Heart left ventricle (tissue), 16 donors: ENCODE measurements at places on chromosomes 2 and 18. TPM values are rescaled to one million over a fixed set of nuclear protein-coding genes. Genes with fewer than 3 reads are reported as not detected.

- DNase-seq, result peak; percentile 48
- no peaks in the 10 kb centered on the region for H3K36me3 ChIP-seq
- peak overlapping the region; percentile 58 for H3K27ac ChIP-seq
- no peaks in the 10 kb centered on the region for H3K27me3 ChIP-seq
These were observed 103.5 kb upstream of the CTDP1 start for GRCh38 chr18:79575891-79576685.

GRCh38 chr2:42063431-42064171, 15.8 kb downstream of the PKDCC start:
- no peaks in the 10 kb centered on the region for H3K27me3 ChIP-seq
- no peak overlapping the region for H3K4me3 ChIP-seq
- no peaks in the 10 kb centered on the region for H3K36me3 ChIP-seq
- no peak overlapping the region for H3K27ac ChIP-seq
- DNase-seq, result peak; percentile 4

- H3K27ac ChIP-seq, result no peak overlapping the region
- H3K4me3 ChIP-seq, result no peak overlapping the region
- DNase-seq, result no peak
- no peaks in the 10 kb centered on the region for H3K4me1 ChIP-seq
These were observed 42.3 kb downstream of the STPG4 start for GRCh38 chr2:47112665-47113435.

DNA sequence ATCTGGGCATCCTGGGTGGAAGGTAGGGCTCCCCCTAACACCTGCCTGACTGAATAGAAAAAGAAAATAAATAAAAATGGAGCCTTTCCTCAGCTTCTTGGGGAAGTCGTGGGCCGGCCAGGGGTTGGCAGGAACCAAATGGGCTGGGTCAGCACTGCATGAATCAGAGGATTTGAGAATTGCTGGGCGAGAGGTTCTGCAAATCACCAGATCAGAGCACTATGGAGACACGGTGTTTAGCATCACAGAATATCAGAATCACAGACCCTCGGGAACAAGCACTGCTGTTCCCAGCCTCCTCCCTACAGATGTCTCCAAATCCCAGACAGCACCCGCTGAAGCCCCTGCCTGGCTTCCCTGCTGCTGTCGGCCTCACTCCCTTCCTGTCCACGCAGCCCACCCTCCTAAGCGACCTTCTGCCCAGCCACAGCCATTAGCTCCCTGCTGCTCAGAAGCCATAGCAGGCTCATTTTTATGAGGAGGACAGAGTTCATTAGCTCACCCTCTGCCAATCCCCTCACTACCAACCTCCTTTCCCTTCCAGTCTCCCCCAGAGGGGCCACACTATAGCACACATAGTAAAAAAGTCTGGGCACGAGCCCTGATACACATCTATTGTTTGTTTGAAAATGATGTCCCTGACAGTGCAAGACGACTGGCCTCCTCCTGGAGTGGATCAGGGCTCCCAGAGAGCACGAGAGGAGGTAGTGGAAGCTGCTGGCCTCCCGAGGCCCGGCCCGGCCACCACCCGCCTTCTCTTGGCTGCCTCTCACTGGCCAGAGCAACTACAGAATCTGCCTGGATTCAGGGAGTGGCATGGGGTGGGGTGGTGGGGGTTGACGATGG, 64.6 kb upstream of the TAF1B start:
- no peak overlapping the region for H3K27ac ChIP-seq
- no peaks in the 10 kb centered on the region for H3K4me1 ChIP-seq
- DNase-seq, result no peak
- H3K4me3 ChIP-seq, result no peak overlapping the region
- no peaks in the 10 kb centered on the region for H3K36me3 ChIP-seq

DNA sequence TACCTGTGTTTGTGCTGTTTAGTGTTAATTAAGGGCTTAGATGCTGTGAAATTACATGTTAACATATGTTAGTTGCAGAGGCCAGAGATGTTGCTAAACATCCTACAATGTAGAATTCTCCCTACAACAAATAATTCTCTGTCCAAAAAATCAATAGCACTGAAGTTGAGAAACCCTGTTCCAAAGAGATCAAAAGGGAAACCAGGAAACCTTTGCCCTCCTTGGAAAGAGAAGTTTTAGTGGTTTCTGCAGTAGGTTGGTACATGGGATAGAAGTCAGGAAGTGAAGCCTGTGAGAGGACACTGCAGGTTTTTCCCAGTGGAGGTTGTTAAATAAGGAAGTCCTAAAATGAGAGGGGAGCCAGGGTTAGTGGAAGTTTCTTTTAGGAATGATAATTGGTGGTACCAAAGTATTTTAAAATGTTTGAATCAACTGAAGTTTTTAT, 6.3 kb upstream of the RMDN2 start:
- no peak for DNase-seq
- H3K36me3 ChIP-seq, result no peaks in the 10 kb centered on the region
- H3K4me1 ChIP-seq, result peaks cover 12% of the 10 kb centered on the region
- H3K4me3 ChIP-seq, result no peak overlapping the region

The THADA gene
- 11.1 TPM for total RNA-seq

The ASPRV1 gene
- total RNA-seq, result 0.46 TPM

The SLC8A1 gene
- total RNA-seq, result 793 TPM

- DNase-seq, result no peak
- no peak overlapping the region for H3K4me3 ChIP-seq
- no peaks in the 10 kb centered on the region for H3K36me3 ChIP-seq
- no peaks in the 10 kb centered on the region for H3K27me3 ChIP-seq
- no peak overlapping the region for H3K27ac ChIP-seq
- no peaks in the 10 kb centered on the region for H3K4me1 ChIP-seq
These were observed 198.7 kb downstream of the MEIS1 start for GRCh38 chr2:66633631-66634030.

GRCh38 chr2:121904656-121905055, 149.2 kb downstream of the TSN start:
- no peaks in the 10 kb centered on the region for H3K4me1 ChIP-seq
- H3K4me3 ChIP-seq, result no peak overlapping the region
- no peaks in the 10 kb centered on the region for H3K36me3 ChIP-seq
- DNase-seq, result no peak

The NEB gene
- total RNA-seq, result 1.6 TPM

The C1QL2 gene
- total RNA-seq, result not detected

The ABCG5 gene
- total RNA-seq, result not detected

GRCh38 chr2:164917296-164917903, 37.9 kb downstream of the SLC38A11 start:
- H3K27me3 ChIP-seq, result no peaks in the 10 kb centered on the region
- H3K27ac ChIP-seq, result no peak overlapping the region
- no peak overlapping the region for H3K4me3 ChIP-seq

DNA sequence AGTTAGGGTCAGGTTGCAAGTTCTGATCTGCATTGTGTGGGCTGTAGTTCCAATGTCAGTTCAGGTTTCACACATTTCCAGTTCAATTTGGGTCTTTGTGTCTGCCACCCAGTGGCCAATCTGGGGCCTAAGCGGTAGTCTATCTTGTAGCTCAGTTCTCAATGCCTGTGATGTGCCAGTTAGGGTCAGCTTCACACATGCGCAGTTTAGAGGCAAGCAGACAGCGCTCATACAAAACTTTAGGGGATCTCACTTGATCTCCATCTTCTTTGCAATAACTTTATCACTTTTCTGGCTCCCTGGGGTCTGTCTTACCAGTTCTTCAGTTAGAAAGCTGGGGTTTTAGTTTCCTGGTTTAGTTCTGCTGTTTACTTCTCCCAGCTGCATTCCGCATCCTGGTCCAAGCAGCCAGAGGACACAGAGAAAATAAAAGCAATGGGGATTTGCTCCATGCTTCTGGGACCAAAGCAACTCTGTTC, 11.0 kb upstream of the ZNF24 start:
- peak; percentile 78 for DNase-seq
- H3K27me3 ChIP-seq, result no peaks in the 10 kb centered on the region
- peak overlapping the region; percentile 36 for H3K4me3 ChIP-seq
- no peak overlapping the region for H3K27ac ChIP-seq
- no peaks in the 10 kb centered on the region for H3K36me3 ChIP-seq

The CCDC74A gene
- 0.46 TPM for total RNA-seq

DNA sequence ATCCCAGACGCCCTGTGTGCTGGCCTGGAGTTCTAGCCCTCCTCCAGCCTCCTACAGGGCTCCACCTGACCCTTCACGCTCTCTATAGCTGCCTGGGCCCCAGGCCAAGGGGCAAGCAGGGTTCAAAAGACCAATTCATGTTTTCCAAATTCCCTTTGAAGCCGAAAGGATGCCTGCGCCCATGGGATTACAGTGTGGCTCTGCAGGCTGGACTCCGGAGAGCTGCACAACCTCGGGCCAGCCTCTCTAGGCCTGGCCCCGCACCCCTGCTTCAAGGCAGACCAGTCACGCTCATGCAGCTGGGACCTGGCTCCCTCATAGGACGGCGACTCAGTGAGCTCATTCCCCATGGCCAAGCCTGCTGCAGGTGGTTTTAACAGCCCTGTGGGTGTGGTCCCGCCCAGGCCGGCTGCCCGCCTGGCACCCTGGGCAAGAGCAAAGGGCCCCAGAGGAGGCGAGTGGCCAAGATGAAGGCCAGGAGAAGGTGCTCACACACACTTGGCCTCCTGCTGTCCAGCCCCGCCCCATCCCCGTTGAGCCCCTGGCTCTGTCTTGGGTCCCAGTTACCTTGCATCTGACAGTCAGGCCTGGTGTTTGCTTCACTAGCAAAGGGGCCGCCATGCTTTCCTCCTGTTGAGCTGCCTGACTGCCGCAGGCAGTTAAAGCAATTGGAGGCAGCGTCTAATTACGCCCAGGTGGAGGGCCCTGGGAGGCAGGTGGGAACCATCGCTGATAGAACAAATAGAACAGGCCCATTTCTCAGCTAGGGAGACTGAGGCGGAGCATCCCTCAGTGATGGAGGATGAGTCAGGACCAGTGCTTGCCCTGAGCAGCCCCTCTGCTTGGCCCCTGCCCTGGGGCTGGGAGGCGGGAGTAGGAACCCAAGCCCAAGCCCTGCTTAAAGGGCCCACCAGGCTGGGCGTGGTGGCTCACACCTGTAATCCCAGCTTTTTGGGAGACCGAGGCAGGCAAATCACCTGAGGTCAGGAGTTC, 56.9 kb downstream of the SMAD7 start:
- no peaks in the 10 kb centered on the region for H3K27me3 ChIP-seq
- no peak overlapping the region for H3K27ac ChIP-seq
- no peak overlapping the region for H3K4me3 ChIP-seq
- no peak for DNase-seq
- H3K4me1 ChIP-seq, result peaks cover 10% of the 10 kb centered on the region

DNA sequence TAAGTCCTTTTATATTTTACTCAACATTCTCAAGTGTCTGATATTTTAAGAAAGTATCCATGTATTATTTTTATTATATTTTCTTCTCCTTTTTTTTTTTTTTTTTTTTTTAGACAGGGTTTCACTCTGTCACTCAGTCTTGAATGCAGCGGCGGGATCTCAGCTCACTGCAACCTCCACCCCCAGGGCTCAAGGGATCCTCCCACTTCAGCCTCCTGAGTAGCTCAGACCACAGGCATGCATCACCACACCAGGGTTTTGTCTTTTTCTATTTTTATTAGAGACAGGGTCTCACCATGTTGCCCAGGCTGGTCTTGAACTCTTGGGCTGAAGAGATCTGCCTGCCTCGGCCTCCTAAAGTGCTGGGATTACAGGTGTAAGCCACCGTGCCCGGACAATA, 212.1 kb downstream of the TCF4 start:
- no peak overlapping the region for H3K27ac ChIP-seq
- no peak overlapping the region for H3K4me3 ChIP-seq
- DNase-seq, result no peak
- no peaks in the 10 kb centered on the region for H3K36me3 ChIP-seq
- no peaks in the 10 kb centered on the region for H3K4me1 ChIP-seq

DNA sequence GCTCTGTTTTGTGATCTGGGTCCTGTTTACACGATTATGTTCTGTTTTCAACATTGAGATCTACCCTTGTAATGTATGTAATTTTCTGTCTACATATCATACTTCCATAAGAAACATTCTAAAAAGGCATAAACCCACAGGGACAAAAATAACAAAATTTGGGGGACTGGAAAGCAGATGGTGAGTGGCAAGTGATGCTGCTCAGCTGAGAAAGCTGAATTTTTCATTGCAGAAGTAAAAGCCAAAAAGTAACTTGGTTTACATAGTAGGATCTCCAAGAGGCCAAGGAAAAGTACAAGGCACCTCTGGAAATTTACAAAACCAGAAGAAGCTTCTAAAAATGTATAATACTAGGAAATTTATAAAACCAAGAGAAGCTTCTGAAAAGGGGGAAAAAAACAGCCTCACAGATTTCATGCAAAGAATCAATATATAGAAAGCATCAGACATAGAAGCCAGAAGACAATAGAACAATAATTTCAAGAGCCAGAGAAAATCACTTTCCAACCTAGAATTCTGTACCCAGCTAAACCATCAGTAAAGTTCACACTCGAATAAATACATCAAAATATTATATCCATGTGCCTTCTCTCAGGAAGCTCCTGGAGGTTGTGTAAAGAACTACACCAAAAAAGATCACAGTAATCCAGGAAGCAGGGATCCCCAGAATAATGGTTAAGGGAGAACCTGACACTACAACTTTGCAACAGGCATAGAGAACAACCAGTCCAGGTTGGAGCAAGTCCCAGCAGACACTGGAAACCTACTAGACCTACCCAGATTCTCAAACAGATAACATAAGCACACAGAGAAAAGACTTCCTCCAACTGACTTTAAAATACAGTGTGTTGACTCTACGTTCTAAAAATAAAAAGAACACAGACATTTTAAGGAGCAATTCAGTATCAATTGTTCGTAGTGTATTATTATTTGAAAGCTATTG, 401.7 kb upstream of the HS6ST1 start:
- no peak for DNase-seq
- no peak overlapping the region for H3K4me3 ChIP-seq
- no peaks in the 10 kb centered on the region for H3K4me1 ChIP-seq
- H3K36me3 ChIP-seq, result no peaks in the 10 kb centered on the region
- H3K27ac ChIP-seq, result no peak overlapping the region
- no peaks in the 10 kb centered on the region for H3K27me3 ChIP-seq

DNA sequence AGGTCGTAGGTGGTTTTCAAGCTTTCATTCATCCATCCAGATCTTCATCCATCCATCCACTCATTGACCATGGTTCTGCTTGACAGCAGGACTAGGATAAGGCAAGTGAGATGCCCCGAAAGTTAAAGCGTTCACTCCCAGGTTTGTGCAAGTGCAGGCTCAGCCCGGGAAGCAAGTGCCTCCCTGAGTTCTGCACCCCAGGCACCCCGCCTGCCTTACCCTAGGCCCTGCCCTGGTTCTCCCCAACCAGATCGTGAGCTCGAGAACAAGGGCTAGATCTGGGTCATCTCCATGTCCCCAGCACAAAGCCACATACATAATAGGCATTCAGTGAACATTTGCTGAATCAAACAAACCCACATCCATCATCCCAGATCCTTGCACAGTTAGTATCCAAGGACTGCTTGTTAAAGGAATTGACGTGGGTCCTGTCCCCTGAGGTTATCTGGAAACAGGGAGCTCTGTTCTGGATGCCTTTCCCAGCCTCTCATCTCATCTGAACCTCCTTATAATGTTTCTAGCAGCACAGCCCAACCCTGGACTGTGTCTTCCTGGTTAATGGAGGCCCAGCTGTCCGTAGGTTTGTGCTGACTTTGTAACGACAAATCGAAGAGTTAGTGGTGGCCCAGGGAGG, 116.1 kb upstream of the GPC1 start:
- no peak overlapping the region for H3K4me3 ChIP-seq
- DNase-seq, result no peak
- H3K27me3 ChIP-seq, result no peaks in the 10 kb centered on the region

GRCh38 chr2:145764631-145765030, 1244.7 kb upstream of the ZEB2 start:
- no peaks in the 10 kb centered on the region for H3K27me3 ChIP-seq
- H3K4me3 ChIP-seq, result no peak overlapping the region
- DNase-seq, result peak; percentile 69
- H3K4me1 ChIP-seq, result peaks cover 13% of the 10 kb centered on the region
- no peaks in the 10 kb centered on the region for H3K36me3 ChIP-seq

The MROH2A gene
- total RNA-seq, result not detected

The FAM117B gene
- total RNA-seq, result 3.5 TPM

The CERS6 gene
- total RNA-seq, result 62.2 TPM

The PER2 gene
- 17.1 TPM for total RNA-seq

The GALM gene
- 11.9 TPM for total RNA-seq

The INHA gene
- total RNA-seq, result 2.4 TPM
